Activated T-cell treated with anti-CD3 and anti-CD28 coated beads for 4 hours (primary cell): ENCODE measurements at places on chromosomes 16 and 17.

- no peak for DNase-seq
Measured at GRCh38 chr17:48483471-48484131, 47.2 kb downstream of the HOXB1 start.

- no peak for DNase-seq
Measured at GRCh38 chr17:65035191-65035590, 21.3 kb downstream of the GNA13 start.

- DNase-seq, result no peak
Measured at GRCh38 chr16:86862595-86863280, 284.4 kb downstream of the FOXL1 start.

- DNase-seq, result no peak
Measured at GRCh38 chr16:35146723-35147458, 1687.5 kb downstream of the TP53TG3F start.

GRCh38 chr17:81542431-81543338 is 9.5 kb downstream of the FAAP100 start:
- DNase-seq, result no peak

GRCh38 chr16:81838794-81839193 is 59.7 kb downstream of the PLCG2 start:
- no peak for DNase-seq
